GM10248 (cell line): ENCODE measurements at places on chromosomes 16 and 17.

GRCh38 chr16:60091529-60091928 lies 1357.4 kb upstream of the GOT2 start:
- no peak for DNase-seq

DNA sequence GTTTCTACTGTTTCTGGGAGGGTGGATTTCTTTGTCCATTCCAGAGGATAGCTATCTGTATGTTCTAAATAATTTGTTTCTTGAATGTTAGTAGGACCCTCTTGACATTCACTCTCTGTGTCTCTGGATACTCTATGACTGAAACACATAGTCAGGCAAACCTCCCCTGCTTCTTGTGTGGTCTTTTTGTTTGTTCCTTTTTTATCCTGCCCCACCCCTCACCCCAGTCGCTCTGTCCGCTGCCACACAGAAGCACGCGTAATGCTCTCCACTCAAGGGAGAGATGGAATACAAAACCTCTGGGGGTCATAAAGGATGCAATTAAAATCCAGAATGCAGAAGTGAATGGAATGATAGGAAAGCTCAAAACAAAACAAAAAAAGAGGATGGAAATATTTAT lies 253.1 kb downstream of the RBFOX1 start:
- no peak for DNase-seq

DNA sequence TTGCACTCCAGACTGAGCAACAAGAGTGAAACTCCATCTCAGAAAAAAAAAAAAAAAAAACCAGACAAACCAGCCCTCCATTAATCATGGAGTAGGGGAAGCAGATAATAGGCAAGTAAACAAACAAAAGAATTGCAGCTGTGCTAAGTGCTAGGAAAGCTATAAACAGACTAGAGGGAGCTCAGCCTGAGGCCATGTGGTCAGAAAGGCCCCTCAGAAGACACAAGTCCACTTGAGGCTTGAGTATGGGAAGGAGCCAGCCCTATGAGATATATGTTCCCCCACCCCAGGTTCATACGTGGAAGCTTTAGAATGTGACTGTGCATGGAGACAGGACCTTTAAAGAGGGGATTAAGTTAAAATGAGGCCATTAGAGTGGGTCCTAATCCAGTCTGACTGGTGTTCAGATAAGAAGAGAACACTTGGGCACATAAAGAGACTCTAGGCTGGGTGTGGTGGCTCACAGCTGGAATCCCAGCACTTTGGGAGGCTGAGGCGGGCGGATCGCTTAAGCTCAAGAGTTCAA lies 132.6 kb upstream of the NOL11 start:
- no peak for DNase-seq

- DNase-seq, result no peak
Observed at GRCh38 chr16:81397058-81397878, 47.3 kb upstream of the CMIP start.

DNA sequence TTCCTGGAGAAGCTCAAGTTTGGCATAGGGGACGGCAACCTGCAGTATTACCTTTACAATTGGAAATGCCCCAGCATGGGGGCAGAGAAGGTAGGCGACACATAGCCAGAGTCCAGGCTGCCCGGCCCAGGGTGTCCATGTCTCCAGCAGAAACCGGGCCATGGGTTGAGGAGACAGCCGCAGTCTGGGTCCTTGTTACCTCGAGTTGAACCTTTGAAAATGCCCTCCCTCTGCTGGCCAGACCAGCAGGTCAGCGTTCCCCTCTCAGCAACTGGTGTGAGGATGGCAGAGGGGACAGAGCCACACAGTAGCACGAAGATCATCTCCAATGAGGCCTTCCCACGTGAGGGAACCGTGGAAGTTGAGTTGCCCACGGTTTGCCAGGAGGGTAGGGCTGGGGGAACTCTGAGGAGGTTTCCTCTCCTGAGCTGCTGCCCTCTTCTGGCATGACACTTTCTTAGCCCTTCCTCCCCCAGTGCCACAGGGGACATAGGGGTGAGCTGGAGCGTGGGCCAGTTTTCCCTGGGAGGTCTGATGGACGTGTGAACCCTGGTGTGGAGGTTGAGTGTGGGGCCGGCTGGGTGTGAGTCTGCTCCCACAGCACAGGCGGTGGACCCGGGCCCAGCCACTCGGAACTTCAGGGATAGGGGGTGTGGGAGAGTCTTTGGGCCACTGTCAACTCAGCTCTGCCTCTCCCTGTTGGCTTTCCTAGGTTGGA lies 27.2 kb downstream of the PLCD3 start:
- no peak for DNase-seq

DNA sequence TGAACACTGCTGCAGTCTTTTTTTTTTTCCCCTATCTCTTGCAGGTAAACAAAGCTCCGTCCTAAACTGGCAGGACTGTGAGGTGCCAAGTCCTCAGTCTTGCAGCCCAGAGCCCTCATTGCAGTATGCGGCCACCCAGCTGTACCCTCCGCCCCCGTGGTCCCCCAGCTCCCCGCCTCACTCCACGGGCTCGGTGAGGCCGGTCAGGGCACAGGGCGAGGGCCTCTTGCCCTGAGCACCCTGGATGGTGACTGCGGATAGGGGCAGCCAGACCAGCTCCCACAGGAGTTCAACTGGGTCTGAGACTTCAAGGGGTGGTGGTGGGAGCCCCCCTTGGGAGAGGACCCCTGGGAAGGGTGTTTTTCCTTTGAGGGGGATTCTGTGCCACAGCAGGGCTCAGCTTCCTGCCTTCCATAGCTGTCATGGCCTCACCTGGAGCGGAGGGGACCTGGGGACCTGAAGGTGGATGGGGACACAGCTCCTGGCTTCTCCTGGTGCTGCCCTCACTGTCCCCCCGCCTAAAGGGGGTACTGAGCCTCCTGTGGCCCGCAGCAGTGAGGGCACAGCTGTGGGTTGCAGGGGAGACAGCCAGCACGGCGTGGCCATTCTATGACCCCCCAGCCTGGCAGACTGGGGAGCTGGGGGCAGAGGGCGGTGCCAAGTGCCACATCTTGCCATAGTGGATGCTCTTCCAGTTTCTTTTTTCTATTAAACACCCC lies 13.8 kb downstream of the IL34 start:
- no peak for DNase-seq

DNA sequence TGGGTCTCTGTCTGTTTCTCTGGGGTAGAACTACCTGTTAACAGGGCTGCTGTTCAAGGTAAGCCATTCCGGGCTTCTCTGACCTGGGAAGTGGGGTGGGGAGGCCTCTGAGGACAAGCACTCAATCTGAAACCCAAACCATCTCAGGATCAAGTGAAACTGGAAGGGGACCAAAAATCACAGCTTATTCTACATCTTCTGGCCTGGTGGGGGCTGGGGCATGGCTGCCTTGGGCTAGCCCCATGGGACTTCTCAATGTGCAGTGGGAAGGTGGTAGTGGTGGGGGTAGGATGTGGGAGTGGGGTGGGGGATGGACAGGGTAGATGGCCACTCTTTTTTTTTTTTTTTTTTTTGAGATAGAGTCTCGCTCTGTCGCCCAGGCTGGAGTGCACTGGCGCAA lies 5.5 kb downstream of the FLOT2 start:
- peak; percentile 51 for DNase-seq

DNA sequence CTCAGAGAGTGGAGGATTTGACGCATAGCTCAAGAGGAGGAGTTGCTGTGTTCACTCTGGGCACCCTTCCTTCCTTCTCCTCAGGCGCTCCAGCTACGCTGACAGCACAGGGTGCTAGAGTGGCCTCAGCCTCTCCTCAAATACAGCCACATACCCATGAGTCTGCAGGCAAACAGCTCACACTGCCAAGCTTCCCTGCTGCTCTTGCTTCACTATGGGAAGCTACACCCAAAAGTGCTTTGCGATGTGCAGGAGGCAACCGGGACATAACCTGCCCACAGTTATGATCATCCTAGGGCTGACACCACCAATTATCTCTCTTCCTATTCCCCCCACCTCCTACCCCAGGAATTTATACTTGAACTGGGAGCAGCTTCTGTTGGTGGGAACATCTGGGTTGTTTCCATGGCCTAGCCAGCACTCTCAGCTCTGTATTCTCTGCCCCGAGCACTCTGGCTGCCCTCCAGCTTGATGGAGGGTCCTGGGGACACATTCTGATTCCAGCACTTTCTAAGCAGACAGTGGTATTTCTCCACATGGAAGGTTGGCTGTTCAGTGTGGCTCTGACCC lies 40.3 kb upstream of the SREBF1 start:
- no peak for DNase-seq
